Foreskin fibroblast (primary cell): ENCODE measurements at places on chromosomes 13 and 19.

- no peak for DNase-seq
Observed at GRCh38 chr19:19134687-19135158, 3.6 kb downstream of the TMEM161A start.

DNA sequence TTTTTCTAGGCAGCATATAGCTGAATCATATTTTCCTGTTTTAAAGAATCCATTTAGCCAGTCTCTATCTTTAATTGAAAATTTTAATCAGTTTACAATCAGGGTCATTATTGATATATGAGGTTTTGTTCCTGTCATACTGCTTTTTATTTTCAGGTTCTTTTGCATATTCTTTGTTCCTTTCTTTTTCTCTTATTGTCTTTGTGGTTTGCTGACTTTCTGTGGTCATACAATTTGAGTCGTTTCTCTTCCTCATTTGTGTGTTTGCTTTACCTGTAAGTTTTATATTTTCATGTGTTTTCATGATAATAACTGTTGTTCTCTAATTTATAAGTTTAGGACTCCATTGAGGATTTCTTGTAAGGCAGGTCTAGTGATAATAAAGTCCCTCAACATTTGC lies 812.6 kb downstream of the DACH1 start:
- no peak for DNase-seq

GRCh38 chr19:9842834-9843625 lies 7.9 kb downstream of the PIN1 start:
- no peak for DNase-seq

DNA sequence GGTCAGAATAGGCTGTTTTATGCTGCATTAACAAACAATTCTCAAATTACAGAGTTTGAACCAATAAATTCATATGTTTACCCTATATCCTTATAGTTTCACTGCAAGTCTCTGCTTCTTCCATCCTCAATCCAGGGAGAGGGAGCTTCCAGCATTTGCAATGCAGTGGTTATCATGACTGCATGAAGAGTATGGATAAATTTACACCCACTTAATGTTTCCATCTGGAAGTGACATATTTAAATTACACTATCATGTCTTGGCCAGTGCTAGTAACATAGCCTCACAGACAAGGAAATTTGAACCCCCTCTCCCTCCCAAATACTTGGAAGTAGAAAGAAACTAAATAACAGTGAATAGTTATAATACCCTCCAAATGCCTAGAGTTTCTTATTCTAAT lies 33.5 kb upstream of the UFM1 start:
- no peak for DNase-seq

GRCh38 chr13:97058391-97058790 lies 64.1 kb upstream of the OXGR1 start:
- DNase-seq, result no peak
